ENCODE measurements at places on chromosomes 1 and 21.

- no peak for DNase-seq
Observed at GRCh38 chr1:114750780-114751179, 7.0 kb downstream of the CSDE1 start.

GRCh38 chr1:218472885-218473284 is 127.7 kb downstream of the TGFB2 start:
- no peak for DNase-seq

GRCh38 chr1:197441999-197442414 is 174.0 kb downstream of the CRB1 start:
- no peak for DNase-seq

DNA sequence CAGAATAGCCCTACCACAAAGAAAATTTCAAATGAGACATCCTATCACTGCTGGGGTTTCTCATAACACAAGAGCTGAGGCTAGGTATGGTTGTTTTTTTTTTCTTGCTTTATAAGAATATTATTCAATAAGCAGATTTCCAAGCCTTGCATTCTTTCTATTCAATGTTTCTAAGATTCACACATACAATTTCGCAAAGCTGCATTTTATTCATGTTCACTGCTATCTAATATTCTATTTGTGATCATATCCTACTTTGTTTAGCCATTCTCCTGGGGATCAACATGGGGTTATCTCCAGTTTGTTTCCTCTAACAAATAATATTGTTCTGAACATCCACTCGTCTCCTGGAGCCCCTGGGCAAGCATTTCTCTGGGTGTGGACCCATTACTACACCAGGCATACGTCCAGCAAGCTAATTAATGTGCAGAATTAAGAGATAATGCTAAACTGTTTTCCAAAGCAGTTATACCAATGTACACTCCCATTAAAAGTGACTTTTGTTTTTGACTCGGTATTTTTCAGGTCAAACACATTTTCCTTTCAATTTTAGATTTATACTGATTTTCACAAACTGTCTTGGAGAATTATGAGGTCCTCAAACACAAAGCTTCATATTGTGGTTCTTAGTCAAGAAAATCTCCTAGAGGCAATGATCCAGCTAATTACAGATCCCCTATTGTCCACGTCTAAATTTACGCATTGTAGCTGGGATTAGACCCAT is 15.7 kb upstream of the HLCS start:
- no peak for DNase-seq
